NCI-H1694 (cell line): ENCODE measurements at places on chromosomes 11 and 22.

GRCh38 chr11:33377412-33378370 lies 120.5 kb downstream of the HIPK3 start:
- no peak for DNase-seq

DNA sequence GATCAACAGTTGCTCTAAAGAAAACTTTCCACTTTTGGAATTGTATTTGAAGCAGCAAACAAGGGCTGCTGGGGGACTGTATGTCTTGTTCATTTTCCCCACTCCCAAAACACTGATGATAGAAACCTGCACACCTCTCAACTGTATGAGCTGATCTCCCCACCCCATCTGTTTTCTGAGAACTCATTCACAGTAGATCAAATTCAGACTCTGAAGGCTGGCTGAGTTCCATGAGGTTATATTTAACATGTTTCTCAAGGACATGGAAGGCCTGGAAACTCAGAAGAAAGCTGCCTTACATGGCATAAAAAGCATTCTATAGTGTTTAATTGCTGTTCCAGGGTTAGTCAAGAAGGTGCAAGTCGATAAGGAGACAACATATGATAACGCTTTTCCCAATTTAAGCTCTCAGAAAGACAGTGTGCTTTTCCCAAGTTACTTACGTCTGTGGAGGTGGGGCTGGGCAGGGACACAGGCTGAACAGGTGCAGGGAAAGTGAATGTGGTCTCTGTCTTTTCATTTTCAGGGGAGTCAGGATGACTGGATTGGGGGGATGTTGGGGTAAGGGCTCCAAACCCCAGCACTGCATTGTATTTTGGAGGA lies 23.0 kb downstream of the LARGE2 start:
- DNase-seq = no peak

GRCh38 chr11:11973361-11973800 lies 35.0 kb downstream of the DKK3 start:
- DNase-seq = no peak

GRCh38 chr11:134512571-134513538 lies 100.8 kb upstream of the B3GAT1 start:
- DNase-seq = no peak

DNA sequence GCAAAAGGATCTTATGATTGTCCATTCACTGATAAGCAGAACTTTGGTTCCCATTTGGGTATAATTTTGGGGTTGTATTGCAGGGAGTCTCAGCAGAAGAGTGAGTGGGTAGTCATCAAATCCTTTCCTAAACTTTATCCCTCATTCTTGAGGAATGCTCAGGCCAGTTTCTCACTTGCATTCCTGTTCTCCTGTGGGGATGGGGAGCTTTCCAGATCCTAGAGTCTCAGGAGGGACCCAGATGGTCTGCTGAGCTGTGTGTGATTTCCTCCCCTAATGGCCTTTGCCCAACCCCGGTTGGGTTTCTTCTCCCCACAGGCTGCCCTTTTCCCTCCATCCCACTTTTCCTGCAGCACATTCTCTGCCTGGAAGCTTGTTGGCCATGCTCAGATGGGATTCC lies 79.9 kb downstream of the MIAT start:
- DNase-seq = no peak

DNA sequence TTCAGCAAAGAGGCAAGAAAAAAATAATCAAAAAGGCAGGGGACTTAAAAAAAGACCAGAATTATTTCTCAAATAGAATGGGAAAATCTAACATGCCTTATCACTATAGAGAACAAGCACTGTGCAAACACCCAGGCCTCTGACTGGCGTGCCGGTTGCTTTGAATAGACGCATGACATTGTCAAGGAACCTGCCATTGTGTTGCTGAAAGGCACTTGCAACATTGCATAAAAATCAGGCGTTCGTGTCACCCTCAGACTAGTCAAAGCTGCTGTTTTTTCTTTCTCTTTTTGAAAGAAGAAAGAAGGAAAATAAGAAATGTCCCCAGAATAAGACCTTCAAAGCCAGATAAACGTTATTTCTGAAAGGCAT lies 549.3 kb upstream of the CADM1 start:
- DNase-seq = no peak

DNA sequence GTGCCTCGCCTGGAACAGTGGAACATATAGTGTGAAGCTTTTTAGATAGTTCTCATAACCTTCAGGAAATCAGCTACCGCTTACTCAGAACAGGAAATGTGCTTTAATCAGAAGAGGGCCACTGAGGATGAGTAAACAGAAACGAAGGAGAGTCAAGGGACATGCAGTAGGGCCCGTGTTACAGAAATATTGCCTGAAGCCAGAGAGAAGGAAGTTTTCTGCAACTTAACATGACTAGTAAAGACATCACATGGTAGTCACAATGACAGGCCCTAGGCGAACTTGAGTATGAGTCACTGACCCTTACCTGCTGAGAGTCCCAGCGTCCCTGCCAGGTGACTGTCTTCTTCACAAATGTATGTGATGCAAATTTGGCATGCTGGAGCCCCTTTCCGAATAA lies 39.4 kb downstream of the CARD18 start:
- no peak for DNase-seq

DNA sequence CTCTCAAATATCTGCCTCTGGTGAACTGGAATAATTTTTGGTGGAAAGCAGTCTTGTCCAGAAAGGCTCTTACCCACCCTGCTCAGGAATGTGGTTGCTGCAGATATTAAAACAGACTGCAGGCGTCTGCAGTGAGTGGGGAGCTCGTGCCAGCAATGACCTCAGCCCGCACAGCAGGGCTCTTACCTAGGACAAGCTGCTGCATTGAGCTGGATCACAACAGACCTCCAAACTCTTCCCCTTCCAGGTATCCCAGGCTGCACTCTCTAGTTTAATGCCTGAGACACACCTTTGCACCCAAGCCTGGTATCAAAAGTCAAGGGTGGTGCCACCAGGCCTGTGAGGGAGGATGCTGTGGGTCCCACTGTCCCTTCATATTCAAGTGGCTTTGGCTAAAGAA lies 69.7 kb upstream of the CDON start:
- DNase-seq = peak; percentile 17

DNA sequence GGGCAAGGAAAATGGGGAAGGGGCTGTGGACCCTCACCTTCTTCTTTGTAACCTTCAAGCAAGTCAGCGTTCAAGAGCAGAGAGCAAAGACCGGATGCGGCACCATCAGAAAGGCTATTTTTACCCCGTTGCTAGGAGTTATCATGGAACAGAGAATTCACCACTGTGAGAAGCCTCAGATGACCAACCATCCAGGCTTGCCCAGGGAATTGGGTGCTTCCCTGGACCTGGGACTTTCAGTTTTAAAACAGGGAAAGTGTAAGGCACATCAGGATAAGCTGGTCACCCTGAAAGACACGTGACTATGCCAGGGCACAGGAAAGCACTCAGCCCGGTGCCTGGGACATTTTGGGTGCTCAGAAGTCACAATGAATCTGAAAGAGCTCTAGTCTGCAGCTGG lies 10.4 kb downstream of the GALNT18 start:
- DNase-seq = no peak

- DNase-seq = no peak
Measured at GRCh38 chr11:65555693-65556231, 2.4 kb downstream of the LTBP3 start.

DNA sequence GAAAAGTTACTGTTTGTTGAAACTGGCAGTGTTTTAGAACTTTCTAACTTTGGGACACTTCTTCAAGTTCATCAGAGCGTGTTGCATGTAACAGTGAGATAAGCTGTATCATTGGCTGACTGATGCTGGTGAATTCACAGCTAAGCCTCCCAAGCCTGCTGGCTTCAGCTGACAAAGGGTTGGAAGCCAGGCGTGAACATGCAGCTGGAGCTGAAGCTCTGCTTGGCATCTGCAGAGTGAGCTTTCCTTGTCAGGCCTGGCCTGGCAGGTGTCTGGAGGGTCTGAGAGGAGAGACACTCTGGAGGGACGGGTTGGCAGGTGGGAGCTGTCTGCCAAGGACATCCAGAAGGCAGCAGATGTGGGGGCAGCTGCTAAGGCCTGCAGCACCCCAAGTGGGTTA lies 1.5 kb downstream of the AMPD3 start:
- DNase-seq = peak; percentile 45

- no peak for DNase-seq
Measured at GRCh38 chr11:95100191-95100648, 10.6 kb downstream of the ENDOD1 start.

DNA sequence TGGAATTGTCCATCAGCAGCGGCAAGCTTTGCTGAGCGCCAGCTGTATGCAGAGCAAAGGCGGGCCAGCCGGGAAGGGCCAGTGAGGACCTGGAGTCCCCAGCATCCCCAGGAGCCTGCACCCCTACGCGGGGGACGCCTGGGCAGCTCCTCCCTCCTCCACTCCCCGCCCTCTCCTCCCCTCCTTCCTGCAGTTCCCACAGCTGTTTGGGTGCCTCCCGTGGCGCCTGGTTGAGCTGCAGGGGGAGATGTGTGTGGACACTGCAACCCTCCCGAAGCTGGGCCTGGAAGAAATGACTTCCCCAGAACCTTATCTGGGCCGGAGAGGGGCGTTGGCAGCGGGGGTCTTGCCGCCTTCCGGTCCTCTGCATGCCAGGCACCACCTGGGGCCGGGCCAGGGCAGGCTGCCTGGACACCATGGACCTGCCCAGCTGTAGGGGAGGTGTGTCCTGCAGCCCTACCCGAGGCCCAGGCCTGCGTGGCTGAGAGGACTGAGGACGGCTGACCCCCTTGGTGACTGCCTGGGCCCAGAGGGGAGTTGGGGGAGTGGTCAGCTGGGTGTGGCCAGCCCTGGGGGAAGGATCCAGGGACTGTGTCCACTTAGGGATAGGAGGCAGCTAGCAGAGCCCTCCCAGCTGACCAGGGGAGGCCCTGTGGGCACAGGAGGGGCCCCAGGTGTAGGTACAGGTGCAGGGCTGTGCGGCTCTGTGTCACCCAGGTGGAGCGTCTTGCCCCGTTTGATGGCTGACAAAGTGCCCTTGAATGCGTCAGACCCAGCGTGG lies 16.8 kb upstream of the MUC6 start:
- DNase-seq = no peak

DNA sequence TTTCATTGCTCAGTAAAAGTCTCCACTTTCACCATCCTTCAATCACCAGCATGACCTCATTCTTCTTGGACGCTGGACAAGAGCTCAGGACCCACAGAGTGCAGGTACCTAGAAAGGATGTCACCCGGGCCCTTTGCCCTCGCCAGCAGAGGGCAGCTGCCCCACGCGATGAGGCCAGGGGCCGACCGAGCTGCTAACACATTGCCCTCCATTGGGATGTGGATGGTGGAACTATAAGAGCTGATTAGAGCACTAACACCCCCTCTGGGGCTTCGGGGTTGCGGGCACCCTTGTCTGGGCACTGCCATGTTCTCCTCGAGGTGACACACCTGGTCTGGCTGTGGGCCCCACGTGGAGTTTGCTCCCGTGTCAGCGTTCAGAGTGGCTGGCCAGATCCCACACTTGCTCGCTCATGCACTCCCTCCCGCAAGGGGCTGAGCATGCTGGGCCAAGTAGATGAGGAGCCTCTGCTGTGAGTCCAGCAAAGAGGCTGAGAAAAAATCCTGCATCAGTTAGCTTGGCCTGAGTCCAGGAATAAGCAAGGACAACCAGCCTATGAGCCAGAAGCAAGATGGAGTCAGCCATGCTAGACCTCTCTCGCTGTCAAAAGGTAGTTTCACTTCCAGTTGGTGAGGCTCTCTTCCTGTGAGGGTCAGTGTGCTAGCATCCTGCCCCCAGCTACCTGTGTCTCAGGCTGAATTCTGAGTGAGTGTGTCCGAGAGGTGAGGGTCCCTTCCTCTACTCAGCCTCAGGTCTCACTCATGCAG lies 9.8 kb downstream of the KRTAP5-6 start:
- no peak for DNase-seq

DNA sequence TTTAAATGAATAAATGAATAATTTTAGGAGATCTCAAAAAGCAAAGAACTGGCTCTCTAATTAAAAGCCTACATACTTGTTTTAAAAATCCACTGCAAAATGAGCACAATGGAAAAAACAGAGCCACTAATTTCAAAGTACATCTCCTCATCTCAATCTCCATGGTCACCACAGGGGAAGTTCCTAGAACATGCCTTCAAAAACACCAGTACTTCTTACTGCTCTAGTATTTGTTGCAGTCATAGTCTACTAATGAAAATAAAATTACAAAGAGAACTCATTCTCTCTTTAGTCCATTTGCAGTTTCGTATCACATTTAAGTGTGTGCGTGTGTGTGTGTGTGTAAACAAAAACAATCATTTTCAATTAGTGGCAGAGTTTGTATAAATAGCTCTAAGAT lies 54.0 kb downstream of the PIK3C2A start:
- DNase-seq = no peak

GRCh38 chr11:67663532-67664212 lies 10.8 kb downstream of the ALDH3B2 start:
- DNase-seq = no peak

GRCh38 chr22:36236388-36237319 lies 2.7 kb downstream of the APOL2 start:
- no peak for DNase-seq

GRCh38 chr11:125069796-125070195 lies 6.7 kb downstream of the SLC37A2 start:
- DNase-seq = no peak
